ENCODE measurements at places on chromosomes 2 and 18. TPM values are rescaled to one million over a fixed set of nuclear protein-coding genes. Genes with fewer than 3 reads are reported as not detected.

CPO gene
- 0.17 TPM for total RNA-seq

PRSS56 gene
- total RNA-seq: not detected

ITPRIPL1 gene
- 5.8 TPM for total RNA-seq

IL1F10 gene
- not detected for total RNA-seq

TEKT4 gene
- total RNA-seq: not detected

AGFG1 gene
- total RNA-seq: 70.0 TPM

SH3BP4 gene
- 67.5 TPM for total RNA-seq

CAPN14 gene
- total RNA-seq: 0.33 TPM

ATAD2B gene
- total RNA-seq: 7.9 TPM

CTAGE1 gene
- not detected for total RNA-seq

AMER3 gene
- not detected for total RNA-seq

CD28 gene
- total RNA-seq: under 0.01 TPM

CXCR2 gene
- not detected for total RNA-seq

Measured in smooth muscle cell of trachea (primary cell).